ENCODE measurements at places on chromosomes 16 and 17.

DNA sequence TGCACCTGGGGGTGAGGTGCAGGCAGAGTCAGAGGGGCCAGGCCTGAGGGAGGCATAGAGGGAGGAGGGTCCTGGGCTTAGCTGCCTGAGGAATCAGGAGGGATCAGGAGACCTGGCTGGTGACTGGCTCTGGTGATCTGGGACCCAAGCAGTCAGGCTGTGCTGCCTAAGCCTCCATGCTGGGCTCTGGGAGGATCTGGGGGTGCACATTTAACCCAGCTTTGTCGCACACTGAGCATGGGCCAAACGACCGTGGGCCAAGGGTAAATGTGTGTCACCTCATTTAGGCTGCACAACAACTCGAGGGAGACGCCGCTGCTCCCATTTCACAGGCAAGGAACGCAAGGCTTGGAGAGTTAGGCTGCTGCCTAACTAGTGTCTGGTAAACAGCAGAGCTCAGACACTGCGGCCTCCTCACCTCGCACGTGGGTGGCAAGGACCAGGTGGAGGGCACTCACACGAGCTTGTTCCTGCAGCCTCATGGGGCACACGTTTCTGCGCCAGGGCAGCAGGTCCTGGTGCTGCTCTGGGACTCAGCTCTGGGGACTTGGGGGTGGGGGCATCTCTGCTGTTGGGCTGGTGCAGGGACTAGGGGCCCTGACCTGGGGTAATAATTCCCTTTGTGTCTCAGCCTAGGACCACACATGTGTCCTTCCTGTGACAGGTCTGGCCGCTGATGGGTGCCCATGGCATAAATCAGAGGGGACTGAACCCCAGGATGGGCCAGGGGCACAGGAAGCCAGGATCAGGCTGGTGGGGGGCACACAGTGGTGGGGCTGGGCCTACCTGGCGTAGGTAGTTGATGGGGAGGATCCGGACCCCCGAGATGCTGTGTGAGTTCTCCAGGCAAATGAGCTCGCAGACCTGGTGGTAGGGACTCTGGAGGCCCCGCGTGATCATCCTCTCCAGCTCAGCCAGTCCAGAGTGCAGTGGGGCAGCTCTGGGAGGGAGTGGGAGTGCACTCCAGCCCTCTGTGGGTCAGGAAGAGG, 18.7 kb downstream of the TMEM235 start:
- no peak for DNase-seq

GRCh38 chr17:22507823-22508222, 815.5 kb downstream of the KCNJ18 start:
- DNase-seq, result no peak

DNA sequence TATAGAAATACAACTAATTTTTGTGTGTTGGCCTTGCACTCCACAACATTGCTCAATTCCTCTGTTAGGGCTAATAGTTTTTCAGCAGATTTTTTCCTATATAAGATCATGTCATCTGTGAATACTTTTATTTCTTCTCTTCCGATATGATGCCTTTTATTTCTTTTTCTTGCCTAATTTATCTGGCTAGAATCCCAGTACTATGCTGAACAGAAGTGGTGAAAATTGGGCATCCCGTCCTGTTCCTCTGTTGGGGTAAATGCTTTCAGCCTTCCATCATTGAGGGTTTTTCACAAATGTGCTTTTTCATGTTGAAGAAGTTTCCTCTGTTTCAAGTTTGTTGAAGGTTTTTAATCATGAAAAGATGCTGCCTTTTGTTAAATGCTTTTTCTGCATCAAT, 22.7 kb upstream of the TNFRSF13B start:
- no peak for DNase-seq

GRCh38 chr16:88310796-88311605, 71.8 kb upstream of the ZNF469 start:
- no peak for DNase-seq

- DNase-seq, result no peak
These were observed 112.2 kb downstream of the AATF start for GRCh38 chr17:37060928-37061327.

- peak; percentile 67 for DNase-seq
These were observed 10.6 kb upstream of the TMIGD1 start for GRCh38 chr17:30344283-30345088.

- no peak for DNase-seq
These were observed 4.8 kb downstream of the NEK8 start for GRCh38 chr17:28733346-28733745.

GRCh38 chr16:57893559-57894389, 77.2 kb downstream of the CNGB1 start:
- peak; percentile 96 for DNase-seq

DNA sequence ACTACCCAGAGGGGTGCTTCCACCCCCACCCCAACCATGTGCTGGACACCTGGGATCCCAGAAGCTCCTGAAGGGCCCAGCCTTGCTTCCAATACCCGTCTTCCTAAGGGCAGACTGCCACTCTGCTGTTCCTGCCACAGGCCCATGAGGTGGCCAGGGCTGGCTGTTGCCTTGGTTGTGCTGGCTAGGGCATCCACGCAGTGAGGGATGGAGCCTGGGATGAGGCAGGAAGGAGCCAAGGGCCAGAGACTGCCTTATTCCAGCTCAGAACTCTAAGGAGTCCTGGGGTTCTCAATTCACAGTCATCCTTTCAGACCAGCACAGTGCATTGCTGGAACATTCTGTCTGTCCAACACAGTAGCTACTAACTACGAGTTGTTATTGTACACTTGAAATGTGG, 37.8 kb downstream of the BCO1 start:
- DNase-seq, result no peak

DNA sequence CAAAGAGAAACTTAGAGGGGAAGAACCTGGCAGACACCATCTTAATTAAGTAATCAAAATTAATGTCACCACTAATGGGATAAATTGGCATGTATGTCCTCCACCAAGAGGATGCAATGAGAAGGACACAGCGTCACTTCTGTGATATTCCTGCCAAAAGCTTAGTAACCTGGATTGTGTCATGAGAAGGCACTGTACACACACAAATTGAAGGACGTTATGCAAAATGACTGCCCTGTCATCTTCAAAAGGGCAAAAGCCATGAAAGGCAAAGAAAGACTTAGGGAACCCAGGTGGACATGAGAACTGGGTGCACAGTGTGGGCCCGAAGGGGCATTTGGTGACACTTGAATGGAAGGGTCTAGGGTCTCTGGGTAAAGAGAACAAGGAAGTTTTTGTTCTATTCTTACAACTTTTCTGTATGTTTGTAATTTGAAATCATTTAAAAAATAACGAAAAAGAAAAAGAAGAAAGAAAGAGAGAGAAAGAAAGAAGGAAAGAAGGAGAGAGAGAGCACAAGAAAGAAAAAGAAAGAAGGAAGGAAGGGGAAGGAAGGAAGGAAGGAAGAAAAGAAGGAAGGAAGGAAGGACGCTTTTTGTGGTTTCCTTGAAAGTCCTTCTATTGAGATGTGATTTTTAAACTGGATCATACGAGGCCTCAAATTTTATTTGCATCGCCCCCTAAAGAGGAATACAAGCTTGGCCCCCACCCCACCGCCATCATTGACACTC, 4.0 kb upstream of the APOH start:
- DNase-seq, result no peak
